ENCODE measurements at places on chromosomes 5 and 9.

DNA sequence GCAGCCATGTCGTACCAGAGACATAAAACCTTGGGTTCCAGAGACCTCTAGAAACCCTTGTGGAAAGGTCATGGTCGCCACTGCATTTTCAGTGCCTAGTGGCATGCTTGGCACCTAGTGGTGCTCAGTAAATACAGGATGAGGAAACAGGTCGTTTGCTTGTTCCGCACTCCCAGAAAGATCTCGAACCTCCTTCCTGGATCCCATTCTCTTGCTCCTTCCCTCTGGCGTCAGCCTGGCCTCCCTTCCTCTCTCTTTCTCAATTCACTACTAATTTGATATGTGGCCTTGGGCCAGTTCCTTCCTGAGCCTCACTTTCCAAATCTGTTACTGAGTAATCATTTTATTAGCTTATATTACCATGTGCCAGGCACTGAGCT, 4.4 kb downstream of the NDST1 start:
- no peak for DNase-seq

- DNase-seq, result no peak
Measured at GRCh38 chr5:86765778-86766502, 148.2 kb downstream of the COX7C start.

GRCh38 chr9:121774715-121775613, 123.5 kb downstream of the DAB2IP start:
- no peak for DNase-seq

- peak; percentile 58 for DNase-seq
Measured at GRCh38 chr9:136784249-136784996, 6.7 kb upstream of the TMEM141 start.

GRCh38 chr9:20286154-20286700, 336.1 kb downstream of the MLLT3 start:
- DNase-seq, result no peak

- peak; percentile 94 for DNase-seq
Measured at GRCh38 chr5:180135128-180135955, 63.8 kb upstream of the RNF130 start.
